Stimulated activated CD8-positive, alpha-beta memory T cell treated with anti-CD3 and anti-CD28 coated beads, Interleukin-4, amount 100 ng/mL, for 24 hours (primary cell): ENCODE measurements at places on chromosomes 11 and 22.

GRCh38 chr11:88435415-88435814 is 97.9 kb upstream of the CTSC start:
- no peak for DNase-seq

GRCh38 chr22:47045691-47046410 is 283.4 kb downstream of the TBC1D22A start:
- no peak for DNase-seq

GRCh38 chr11:27295928-27296327 is 67.1 kb downstream of the CCDC34 start:
- DNase-seq, result no peak

GRCh38 chr11:128957202-128957482 is 14.5 kb upstream of the TP53AIP1 start:
- DNase-seq, result no peak

DNA sequence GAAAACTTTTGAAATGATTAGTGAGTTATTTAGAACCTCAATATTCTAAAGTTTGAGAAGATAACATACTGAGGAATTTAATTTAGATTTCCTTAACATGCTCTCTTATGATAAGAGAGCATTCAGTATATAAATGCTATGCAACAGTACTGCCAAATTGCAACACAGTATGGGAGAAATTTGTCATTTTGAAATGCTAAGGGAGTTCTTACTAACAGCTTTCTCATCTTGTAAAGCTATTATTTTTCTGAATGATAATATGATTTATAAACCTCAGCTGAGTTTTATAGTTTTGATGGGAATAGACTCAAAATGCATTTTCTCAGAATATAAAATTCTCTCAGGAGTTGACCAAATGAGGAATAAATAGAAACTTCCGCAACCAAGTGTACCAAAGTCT is 108.4 kb downstream of the SPON1 start:
- DNase-seq, result no peak

DNA sequence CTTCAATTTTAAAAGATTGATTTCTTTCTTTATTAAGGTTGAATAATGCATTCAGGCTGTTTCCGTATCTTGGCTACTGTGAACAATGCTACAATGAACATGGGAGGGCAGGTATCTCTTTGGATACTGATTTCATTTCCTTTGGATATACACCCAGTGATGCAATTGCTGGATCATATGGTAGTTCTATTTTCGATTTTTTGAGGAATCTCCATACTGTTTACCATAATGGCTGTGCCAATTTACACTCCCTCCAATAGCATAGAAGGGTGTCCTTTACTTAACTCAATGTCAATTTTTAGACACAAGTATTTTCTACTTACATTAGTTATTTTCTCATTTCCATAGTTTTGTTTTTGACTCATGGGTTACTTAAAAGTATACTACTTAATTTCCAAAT is 8.0 kb downstream of the RTCB start:
- DNase-seq, result no peak

DNA sequence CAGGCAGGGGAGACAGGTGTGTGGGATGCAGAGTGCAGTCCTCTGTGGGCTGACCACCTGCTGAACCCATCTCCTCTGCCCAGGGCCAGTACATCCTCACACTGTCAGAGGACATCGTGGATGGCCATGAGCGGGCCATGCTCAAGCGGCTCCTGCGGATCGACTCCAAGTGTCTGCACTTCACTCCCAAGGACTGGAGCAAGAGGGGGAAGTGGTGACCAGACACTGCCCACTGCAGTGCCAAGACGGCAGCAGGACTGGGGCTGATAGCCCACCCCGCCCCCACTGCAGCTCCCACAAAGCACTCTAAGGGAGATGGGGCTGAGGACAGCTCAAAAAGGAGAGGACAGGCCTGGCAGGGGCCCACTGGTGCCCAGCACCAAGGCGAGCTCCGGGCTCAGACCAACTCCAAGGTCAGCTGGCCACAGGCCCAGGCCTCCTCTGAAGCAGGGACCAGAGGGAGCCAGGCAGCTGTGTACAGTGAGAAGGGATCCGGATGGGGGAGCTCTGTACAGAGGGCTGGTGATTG is 1.6 kb downstream of the RNASEH2C start:
- DNase-seq, result no peak

- no peak for DNase-seq
Observed at GRCh38 chr11:69635804-69636511, 5.0 kb upstream of the CCND1 start.
